ENCODE measurements at places on chromosomes 6 and 20.

GRCh38 chr6:84546427-84546914 lies 217.9 kb downstream of the TBX18 start:
- DNase-seq, result no peak

DNA sequence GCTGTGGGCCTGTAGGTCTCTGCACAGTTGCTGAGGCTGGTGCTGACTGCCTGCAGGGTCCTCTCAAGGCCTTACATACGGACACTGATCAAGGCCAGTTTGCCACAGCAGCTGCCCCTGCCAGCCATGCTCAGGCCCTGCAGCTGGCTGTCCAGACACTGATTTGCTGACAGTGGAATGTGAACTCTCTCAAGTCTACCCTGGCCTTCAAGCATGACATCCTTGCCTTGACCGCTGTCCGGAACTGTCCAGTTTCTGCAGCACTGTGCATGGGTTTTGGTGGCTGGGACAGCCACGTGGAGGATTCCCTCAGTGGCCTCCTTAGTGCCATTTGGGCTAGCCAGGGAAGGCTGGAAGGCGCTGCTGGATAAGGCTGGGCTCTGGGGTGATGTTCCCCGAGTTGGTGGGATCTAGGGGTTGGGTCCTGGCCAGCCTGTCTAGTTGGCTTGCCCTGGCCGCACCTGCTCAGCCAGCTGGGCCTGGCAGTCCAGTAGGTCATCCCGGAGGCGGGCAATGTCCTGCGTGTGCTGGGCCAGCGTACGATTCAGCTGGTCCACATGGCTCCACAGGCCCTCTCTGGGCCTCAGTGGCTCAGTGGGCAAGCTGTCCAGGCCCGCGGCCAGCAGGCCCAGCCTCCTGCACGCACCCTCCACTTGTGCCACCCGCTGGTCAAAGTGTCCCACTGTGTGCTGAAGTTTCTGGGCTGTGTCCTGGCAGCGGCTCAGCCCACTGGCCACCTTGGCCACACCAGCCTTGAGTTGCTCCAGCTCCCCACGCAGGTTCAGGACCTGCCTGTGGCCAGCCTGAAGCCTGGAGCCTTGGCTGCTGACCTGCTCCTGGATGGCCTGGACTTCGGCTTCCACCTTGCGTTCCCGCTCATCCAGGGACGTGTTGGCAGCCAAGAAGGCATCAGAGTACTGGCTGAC lies 5.5 kb downstream of the EMILIN3 start:
- no peak for DNase-seq

DNA sequence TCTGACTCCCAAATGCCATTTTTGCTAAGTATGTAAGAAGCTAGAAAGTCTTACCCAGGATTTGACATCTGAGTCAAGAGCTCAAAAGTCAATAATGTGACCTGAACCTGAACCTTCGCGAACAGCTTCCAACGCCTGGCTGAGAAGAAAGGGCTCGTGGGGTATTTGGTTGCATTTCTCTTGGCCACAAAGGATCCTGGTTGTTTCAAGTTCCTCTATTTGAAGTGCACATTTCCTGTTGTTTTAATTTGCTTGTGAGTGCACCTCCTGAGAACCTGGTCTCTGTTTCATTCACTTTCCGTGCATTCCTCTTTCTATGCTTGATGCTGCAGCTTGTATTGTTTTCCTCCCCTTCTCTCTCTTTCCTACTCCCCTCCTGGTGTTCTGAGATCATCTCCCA lies 212.5 kb downstream of the FOXA2 start:
- DNase-seq, result no peak

GRCh38 chr20:57411406-57412283 lies 20.4 kb downstream of the RBM38 start:
- DNase-seq, result no peak

- no peak for DNase-seq
These were observed 58.7 kb upstream of the SLC2A12 start for GRCh38 chr6:134111062-134111677.

DNA sequence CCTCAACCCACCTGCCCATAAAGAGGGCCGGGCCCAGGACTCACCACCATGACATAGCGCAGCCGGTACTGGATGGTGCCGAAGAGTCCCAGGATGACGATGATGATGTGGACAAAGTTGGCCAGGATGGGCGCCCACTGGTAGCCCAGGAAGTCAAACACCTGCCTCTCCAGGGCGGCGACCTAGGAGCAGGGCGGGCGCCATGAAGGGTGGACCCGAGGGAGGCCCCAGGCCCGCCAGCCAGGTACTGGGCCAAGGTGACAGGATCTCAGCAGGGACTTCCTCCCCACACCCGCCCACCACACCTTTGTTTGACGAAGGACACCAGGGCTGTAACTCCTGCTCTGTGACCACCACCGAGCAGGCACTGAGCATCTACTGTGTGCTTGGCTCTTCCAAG lies 4.4 kb downstream of the NKAIN4 start:
- DNase-seq, result no peak

DNA sequence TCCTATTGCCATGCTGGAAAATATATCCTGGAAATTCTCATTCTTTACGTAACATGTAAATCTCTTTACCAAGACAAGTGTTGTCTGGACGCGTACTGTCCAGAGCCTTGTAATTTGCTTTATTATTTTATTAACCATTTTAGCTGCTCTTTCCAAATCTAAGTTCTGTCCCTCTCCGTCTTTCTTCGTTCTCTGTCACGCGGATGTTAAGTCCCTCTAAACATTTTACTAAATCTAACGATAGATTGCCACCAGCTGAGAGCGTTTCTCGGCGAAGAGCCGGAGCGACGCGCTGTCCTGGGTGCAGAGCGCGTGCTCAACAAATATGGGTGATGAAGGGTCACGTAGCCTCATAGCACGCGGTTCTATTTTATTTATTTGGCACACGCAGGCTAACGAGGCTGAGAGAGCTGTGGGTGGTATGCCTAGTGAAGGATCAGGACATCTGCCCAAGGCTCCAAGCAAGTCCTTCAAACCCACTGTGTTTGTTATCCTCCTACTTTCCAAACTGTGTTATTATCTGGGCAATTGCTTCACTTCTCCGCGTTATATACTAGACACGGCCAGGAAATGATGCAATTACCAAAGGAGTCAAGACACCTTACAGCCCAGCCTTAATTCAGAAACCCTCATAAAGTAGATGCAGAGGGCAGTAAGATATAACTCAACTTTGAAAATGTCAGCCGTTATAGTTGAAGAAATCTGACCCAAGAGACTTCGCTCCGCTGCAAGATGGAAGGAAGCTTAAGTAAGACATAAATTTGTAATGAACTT lies 10.0 kb upstream of the NCOA7 start:
- DNase-seq, result no peak

All from cortex of kidney (tissue), 1 donor.